HCEC 1CT (cell line): ENCODE measurements at places on chromosomes 3 and 15.

DNA sequence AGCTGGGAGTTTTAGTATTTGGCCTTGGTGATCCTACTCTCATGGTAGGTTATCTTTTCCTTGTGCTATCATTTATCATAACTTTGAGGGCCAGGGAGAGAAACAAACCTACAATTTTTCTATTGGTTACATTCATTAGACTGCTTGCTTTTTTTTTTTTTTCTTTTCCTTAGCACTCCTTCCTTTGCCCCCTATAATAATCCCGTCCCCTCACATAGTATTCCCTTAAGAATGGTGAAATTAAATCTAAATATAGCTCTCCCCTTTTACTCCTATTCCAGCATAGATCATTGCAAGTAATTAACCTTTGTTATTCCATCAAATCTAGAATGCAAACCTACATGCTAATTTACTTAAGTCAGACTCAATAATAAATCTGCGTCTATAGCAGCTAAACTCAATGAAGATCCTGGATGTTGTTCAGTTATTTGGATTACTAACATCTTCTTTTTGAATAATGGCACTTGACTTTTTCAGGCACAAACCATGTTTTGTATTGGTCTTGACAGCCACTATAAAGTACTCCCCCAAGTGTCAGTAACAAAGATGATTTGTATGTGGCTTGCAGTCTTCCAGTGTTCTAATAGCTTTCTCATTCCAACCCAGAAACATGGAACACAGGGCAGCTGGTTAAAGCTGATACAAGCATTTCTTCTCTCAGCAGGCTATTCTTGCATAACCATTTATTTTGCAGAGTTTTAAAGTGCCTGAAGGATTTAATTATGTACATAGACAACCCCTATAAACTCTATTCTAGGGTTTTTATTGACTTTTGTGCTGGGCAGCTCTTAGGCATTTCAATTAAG is 420.6 kb downstream of the MECOM start:
- peak; percentile 5 for DNase-seq

DNA sequence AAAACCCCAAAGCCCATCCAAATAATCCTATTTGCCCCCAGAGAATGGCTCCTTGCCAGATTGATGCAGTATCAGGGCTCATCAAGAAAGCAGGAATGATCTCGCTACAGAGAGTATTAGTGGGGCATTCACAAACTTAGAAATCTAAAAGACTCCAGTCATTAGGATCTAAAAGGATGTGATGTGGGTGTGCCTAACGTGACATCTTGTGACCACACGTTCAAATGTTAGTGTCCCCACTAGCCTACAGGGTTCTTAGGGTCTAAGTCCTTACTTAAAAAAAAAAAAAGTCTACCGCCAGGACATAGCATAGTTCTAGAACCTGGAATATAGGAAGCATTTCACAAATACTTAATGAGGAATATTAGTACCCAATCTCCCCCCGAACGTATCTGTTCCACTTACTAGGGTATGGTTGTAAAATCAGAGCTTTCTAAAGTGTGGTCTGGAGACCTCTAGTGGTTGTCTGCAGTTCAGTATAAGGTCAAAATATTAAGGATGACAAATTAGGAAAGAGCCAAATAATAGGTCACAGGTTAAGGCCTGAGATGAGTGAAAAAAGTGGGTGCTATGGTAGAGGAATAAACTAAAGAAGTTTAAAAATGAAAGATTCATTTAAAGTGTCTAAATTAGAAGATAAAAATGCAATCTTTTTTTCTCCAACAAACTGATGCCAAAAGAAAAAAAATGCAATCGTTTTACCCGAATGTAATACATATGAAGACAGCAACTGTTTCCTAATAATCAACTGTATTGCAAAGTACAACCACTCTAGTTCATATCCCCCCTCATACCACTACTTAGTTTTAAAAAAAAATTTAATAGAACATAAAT is 4.2 kb upstream of the CHRM5 start:
- DNase-seq: peak; percentile 57

DNA sequence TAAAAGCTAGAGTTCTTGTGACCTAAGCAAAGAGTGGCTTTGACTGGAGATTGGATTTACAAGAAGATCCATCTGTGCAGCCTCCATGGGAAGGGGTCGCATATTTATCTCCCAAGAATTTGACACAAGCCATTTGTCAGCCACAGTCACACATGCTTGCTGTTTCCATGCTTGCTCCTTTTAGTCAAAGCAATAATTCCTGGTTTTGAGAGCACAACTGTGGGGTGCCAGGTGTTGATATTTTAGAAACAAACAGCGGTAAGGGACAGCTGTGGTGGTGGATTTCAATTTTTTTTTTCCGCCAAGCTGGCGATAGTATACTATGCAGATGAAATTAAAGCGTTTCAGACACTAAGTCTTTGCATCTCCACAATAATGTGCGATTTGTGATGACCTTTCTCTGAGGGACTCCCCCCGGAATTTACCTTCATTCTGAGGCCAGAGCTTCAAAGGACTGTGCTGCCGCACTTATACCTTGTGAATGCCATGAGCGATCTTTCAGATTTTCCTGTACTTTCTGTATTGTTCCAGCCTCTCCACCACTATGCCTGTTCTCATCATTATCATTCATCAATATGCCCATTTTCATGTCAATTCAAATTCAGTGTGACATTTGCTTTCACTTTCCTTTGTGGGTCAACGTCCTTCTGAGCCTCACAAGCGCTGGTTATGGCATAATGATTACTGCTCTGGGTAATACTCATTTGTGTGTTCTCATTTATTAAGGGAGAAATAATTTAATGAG is 108.2 kb upstream of the KBTBD8 start:
- no peak for DNase-seq

DNA sequence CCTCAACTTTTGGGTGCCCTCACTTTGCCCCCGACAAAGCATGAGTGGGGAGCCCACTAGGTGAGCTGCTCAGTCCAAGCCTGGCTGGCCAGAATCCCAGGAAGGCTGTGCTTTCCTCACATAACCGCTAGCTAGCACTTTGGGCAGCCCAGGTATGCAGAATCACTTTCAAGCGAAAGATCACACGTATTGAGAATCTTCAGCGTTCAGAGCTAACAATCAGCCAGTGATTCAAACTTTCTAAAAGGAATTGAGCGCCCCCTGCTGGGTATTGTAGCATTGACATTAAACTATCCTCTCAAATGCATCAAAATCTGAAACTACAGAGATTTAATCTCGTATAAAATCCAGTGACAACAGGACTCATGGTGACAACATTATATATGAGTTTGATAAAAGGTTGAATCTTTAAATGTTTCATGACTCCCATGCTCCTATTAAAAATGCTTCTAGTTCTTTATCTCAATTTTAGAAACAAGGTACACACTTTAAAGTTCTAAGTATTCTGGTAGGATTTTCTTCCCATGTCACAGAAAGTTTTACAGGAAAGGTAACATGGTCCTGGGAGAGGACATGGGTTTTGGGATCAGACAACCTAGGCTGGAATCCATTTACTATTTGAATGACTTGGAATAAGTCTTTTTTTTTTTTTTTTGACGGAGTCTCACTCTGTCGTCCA is 11.8 kb downstream of the ANAPC13 start:
- peak; percentile 56 for DNase-seq

GRCh38 chr15:67134067-67134838 is 68.9 kb downstream of the SMAD3 start:
- DNase-seq: no peak

DNA sequence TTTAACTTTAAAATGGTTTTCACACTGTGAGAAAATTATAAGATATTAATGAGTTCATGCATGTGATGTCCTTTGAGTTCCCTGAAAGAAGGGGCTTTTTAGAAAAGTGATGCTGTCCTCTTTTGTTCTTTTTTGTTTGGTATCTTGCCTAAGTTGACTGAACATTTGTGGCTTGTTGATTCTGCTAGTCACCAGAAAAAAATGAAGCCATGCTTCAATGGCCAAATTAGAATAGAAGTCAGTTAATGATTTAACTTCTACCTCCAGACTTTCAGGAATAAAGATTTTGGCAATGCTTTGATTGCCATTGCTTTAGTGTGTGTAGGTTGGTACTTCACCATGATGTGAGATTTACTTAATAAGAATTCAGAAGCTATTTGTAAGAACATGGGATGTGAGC is 260.6 kb upstream of the NECTIN3 start:
- DNase-seq: peak; percentile 26

GRCh38 chr15:45703670-45704328 is 69.0 kb downstream of the SQOR start:
- no peak for DNase-seq

DNA sequence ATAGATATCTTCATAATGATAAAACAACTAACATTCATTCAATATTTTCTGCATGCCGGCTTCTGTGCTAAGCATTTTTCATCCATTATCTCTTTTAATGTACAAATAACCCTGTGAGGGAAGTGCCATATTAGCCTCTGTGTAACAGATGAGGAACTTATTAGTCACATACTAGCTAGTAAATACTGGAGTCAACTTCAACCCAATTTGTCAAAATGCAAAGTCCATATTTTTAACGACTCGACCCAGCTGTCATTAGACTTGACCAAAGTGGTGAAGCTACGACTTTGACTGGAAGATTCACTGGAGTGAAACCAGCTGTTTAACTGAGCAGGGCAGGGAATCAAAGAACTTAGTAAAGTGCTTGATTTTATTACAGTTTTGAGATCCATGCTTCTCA is 41.6 kb downstream of the PARP15 start:
- DNase-seq: peak; percentile 57

DNA sequence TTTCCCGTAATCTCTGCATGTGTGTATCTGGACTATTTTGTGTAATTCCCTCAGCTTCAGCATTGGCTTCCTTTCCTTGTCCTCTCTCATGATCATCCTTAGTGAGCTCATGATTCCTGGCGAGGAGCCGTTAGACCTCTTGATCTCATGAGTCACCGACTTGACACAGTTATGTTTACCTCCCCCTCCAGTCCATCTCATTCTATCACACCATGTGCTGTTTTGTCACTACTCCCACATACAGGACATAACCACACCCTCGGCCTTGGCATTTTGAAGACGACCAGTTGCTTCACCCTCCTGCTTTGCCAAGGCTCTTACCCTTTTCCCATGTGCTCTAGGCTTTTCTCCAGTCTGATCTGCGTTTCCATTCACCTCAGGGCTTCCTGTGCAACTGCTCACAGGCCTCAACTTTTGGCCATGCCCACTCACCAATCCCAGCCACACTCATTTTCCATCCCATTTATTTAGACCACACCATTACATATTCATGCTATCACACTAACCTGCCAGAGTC is 41.5 kb downstream of the CP start:
- DNase-seq: peak; percentile 100

GRCh38 chr3:56323986-56324420 is 144.3 kb downstream of the ERC2 start:
- DNase-seq: peak; percentile 48

GRCh38 chr3:4413467-4413866 is 53.6 kb downstream of the SUMF1 start:
- peak; percentile 68 for DNase-seq

- DNase-seq: no peak
Measured at GRCh38 chr3:13161771-13162535, 88.7 kb upstream of the IQSEC1 start.

- DNase-seq: peak; percentile 76
Measured at GRCh38 chr3:16072420-16073110, 101.9 kb upstream of the GALNT15 start.

DNA sequence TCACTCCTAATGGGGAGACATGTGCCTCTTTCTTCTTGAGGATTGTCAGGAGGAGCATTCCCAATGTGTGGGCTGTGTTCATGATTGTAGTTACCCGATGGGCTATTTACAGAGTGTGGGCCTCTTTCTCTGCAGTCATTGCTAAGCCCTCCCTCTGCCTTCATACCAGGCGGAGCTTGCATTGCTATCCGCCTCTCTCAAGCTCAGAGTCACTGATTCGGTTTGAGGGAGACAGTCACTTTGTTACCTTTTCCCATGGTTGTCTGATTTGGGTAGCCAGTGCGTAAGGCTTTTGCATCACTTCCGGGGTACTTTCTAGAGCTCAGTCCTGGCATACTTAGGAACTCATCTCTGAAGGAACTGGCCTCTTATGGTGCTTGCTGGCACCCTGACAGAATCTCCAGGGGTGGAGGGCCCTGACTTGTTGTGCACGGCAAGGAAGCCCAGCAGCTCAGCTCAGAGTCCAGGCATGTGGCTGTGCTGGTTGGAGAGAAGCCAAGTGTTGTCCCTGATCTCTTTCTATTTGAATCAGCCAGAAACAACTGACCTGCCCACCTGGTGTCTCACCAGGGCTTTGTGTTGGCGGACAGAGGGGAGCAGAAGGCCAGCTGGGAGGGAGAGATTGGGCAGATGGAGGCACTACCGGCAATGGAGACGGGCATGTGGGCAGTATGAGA is 79.8 kb downstream of the EPHB1 start:
- DNase-seq: no peak

DNA sequence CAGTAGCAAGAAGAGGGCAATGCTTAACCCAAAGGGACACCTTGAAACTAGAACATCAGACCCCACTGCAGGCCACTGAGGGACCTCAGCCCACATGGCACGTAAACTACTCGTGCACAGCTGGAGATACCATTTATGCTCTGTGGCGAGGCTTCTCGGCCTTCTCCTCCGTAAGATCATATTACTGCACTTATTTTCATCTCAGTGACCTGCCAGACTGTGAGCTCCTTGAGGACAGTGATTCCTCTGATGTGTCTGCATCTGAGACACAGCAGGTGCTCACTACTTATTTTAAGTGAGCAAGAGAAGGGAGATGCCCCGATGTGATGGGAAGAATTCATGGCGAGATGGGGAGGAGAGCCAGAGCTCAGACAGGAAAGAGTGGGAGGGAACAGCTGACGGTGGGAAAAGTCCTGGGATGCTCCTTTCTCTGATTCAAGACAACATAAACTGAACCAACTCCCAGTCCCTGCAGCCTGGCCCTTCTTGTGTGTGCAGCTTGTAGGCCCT is 137.6 kb downstream of the RPLP1 start:
- DNase-seq: no peak

DNA sequence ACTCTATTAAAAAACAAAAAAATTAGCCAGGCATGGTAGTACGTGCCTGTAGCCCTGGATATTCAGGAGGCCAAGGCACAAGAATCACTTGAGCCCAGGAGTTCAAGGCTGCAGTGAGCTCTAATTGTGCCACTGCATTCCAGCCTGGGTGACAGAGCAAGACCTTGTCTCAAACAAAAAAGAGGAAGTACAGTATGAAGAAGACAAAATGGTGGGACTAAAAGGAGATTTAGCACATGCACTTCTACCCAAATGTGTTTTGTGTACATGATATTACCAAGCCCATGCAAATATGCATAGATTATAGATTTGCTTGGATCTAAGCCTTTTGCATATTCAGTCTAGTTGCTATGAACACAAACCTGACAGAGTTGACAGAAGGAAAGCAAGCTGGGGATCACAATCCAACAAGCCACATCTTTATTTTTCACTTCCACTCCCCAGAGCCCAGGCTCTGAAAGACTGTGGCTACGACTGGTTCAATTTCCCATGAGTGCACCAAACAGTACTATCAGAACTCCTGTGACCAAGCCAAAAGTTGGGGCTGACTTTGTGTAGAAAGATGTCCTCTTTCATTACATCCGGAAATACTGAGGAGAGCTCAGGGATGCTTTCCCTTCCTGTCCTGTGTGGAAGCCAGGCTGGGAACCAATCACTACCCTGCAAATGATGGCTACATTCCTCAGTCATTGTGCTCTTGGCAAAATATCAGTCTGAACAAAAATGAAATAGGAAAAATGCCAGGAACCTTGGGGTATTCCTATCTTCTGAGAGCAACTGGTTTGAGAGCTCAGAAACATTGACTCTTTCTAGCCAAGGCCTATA is 49.4 kb downstream of the TGM4 start:
- DNase-seq: no peak

- no peak for DNase-seq
Measured at GRCh38 chr15:56739474-56739873, 6.2 kb upstream of the ZNF280D start.
